ENCODE measurements at places on chromosomes 1 and 21. TPM values are rescaled to one million over a fixed set of nuclear protein-coding genes. Genes with fewer than 3 reads are reported as not detected.

The LAMC2 gene
- total RNA-seq = not detected

The NR1I3 gene
- total RNA-seq = not detected

The GPR3 gene
- 0.48 TPM for total RNA-seq

The RHOU gene
- total RNA-seq = 8.0 TPM

The SHE gene
- not detected for total RNA-seq

The BRINP2 gene
- not detected for total RNA-seq

The SYTL1 gene
- 130 TPM for total RNA-seq

The FCRL5 gene
- total RNA-seq = 0.08 TPM

The CHI3L1 gene
- total RNA-seq = not detected

The TSPEAR gene
- total RNA-seq = not detected

The ANGPTL3 gene
- total RNA-seq = not detected

Measured in activated naive CD4-positive, alpha-beta T cell treated with anti-CD3 and anti-CD28 coated beads, Interleukin-2, amount 10 ng/mL, durations not matched to agents 5 hours and 36 hours (primary cell).